Small intestine (tissue), 16 donors: ENCODE measurements at places on chromosomes 16 and 17.

DNA sequence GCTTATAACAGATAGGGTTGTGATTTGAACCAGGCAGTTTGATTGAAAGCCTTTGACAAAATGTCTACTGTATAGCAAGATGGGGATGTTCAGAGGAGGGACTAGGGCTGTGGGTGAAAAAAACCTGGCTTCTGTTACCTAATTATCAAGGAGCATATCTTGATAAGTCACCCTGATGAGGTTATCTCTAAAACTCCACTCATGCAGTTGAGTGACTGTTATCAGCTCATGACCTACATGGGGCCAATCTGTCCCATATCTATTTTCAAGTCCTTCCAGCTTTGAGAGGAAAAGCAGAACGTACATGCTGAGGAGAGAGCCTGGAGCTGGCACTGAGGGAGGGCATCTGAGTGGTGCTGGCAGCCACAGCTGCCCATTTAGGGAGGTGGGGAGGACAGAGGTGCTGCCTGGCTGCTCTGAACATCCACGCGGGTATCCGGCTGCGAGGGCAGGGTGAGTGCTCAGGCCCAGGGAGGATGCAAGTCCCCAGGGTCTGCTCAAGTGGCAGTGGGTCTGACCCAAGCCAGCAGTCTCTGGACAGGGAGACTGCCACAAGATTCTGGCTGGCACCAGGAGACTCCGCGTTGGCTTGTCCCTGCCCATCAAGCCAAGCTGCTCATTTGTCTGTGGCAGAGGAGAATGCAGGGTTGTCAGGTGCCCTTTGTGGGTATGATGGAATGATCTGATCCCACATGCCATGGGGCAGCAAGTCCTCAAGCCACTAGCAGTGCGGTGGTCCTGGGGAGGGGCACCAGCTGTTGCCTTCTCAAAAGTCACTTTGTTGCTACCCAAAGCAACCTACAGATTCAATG lies 29.2 kb downstream of the ATPAF2 start:
- no peak for DNase-seq

GRCh38 chr17:33373273-33373672 lies 80.2 kb upstream of the ASIC2 start:
- DNase-seq, result peak; percentile 82

GRCh38 chr17:50976951-50977472 lies 110.9 kb upstream of the TOB1 start:
- DNase-seq, result no peak

DNA sequence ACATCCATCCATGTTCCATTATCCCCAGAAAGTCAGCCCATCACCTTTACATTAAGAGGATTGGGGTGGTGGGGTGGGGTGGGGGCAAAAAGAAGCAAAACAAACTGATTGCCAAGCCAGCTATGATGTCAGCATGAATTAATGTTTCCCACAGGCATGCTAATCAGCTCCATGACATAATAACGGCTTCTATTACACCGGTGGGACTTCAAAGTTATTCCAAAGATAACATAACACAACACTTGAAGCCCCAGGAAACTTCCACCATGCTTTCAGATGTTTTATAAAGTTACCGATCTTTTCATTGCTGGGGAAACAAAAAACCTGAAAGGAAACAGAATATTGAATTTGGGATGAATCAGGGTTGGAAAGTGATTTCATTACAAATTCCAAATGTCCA lies 155.9 kb upstream of the IRX5 start:
- DNase-seq, result no peak

DNA sequence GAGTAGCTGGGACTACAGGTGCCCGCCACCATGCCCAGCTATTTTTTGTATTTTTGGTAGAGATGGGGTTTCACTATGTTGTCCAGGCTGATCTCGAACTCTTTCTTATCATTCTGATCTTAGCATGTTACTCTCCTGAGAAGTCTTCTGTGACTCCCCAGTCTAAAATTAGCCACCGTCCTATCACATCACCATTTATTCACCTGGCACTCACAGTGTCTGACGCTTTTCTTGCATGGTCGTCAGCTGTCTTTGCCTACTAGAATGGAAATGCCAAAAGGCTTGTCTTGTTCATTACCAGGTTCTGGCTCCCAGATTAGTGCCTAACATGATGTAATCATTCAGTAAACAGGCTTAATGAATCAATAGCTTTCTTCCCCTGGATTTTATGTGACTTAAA lies 23.8 kb downstream of the TOM1L1 start:
- DNase-seq, result no peak

- DNase-seq, result no peak
These were observed 29.0 kb downstream of the PLCD3 start for GRCh38 chr17:45103269-45103795.

DNA sequence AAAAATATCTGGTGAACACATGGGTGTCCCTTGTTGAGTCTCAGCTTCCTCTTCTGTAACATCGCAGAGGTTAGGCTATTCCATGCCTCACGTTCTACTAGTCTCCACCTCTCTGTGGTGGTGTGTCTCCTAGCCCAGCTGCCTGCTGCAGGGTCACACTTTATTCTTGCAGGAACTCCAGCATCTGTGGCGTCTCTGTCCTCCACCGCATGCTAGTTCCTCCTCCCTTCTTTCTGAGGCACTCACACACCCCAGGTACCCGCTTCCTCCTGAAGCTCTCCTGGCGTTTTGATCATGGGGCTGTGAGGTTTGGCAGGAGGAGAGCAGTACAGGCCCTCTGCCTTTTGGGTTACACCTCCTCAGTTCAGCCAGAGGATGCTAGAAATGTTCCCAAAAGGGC lies 9.9 kb upstream of the TEX2 start:
- DNase-seq, result no peak

DNA sequence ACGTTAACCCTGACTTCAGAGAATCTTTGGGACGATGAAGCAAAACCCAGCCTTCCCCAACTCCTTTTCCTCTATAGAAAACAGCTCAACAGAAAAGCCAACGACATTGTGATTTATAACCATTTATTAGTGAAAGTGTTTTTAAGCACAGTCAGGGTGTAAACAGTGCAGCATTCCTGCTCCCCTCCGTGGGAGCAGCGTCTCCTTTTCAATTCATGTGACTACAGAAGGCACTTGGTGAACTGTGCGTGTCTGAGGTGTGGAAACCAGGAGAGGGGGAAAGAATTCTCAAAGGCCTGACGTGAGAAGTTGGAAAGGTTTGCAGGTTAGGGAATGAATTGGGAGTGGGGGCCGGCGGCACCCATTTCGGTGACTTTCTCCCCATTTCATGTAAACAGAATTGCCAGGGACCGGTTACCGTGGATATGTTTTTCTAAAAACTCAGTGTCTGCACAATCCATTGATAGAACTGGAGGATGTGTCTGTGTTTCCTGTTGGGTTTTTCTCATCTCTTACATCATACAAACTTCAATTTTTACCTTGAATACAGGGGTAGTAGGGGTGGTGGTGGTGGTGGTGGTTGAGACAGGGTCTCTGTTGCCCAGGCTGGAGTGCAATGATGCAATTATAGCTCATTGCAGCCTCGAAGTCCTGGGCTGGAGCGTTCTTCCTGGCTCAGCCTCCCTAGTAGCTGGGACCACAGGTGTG lies 53.1 kb downstream of the NDE1 start:
- DNase-seq, result no peak

- peak; percentile 13 for DNase-seq
These were observed 25.4 kb upstream of the GUCY2D start for GRCh38 chr17:7977039-7977438.

DNA sequence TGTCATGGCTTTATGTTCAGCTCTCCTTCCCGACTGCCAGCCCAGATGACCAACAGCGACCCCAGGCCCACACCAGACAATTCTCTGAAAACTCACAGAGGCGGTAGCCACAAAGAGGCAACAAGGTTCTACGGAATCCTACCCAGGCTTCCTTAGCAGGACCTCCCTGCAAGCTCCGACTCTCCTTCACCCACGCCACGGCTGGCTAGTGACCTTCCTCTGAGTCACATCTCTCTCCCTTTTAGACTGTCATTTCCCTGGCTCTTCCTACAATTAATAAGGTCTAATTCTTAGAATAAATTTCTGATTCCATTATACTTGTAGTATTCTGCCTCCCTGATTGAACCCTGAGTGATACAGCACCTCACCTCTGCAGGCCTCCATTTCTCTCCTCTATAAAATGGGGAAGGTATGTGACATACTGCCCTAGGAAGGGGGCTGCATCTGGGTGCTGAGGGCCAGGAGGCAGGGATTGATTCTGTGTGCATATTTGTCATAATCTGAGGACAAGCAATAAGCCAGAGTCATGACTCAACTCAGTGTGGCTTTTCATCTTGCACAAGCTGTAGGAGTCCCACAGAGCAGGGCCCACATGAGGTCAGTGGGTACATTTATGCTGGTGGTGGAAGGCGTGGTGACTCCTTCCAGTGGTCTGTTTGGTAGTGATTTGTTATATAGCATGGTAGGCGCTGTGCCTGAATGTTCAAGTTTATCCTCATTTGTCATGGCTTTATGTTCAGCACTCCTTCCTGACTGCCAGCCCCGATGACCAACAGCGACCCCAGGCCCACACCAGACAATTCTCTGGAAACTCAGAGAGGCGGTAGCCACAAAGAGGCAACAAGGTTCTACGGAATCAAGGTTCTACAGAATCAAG lies 46.2 kb downstream of the SMPD3 start:
- no peak for DNase-seq

DNA sequence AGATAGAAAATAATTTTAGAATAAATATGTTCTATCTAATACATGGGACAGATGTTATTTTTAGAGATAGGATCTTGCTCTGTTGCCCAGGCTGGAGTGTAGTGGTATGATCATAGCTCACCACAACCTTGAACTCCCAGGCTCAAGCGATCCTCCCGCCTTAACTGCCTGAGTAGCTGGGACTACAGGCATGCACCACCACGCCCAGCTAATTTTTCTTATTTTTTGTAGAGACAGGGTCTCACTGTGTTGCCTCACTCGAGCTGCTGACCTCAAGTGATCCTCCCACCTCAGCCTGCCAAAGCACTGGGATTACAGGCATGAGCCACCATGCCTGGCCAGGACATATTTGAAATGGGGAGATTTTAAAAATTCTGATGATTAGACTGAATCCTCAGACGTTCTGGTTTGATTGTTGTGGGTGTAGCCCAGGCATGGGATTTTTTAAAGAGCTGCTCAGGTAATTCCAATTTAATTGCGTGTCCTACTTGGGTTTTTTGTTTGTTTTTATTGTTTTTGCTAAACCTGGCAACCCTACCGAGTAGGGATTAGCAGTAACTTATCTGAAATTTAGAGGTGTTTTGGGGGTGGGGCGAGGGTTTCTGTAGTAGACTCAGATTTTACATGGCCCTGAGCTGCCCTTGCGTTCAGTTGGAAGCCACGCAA lies 142.9 kb downstream of the RAB11FIP4 start:
- DNase-seq, result no peak

DNA sequence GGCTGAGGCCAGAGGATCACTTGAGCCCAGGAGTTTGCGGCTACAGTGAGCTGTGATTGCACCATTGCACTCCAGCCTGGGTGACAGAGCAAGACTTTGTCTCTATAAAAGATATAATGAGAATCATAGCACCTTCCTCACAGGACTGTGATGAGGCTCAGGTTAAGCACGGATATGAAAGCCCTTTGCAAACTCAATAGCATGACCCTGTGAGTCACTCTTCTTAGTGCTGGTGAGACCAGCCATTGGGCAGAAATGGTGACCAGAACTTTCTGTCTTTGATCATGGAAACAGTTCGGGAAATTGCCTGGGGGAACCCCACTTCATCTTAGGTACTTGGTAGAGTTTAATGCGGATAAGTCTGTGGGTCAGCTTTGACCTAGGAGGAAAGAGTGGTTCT lies 144.2 kb downstream of the PRKCB start:
- no peak for DNase-seq

GRCh38 chr16:58638148-58639036 lies 8.8 kb upstream of the CNOT1 start:
- DNase-seq, result peak; percentile 57

DNA sequence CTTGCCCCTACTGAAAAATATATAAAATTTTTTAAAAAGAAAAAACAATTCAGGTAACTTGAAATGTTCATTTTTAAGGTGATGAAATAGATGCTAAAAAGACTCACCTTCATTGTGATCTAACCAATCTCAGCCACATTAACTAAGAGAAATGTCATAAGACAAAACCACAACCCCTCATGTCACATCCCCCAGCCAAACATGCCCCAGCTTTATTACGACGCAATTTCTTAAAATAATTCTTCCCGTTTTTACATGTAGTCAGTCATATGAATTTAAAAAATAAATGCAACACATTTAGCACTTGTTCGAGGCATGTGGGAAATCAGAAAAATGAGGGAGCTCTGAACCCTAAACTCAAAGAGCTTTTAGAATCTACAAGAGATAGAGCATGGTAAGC lies 9.5 kb downstream of the AMFR start:
- no peak for DNase-seq

DNA sequence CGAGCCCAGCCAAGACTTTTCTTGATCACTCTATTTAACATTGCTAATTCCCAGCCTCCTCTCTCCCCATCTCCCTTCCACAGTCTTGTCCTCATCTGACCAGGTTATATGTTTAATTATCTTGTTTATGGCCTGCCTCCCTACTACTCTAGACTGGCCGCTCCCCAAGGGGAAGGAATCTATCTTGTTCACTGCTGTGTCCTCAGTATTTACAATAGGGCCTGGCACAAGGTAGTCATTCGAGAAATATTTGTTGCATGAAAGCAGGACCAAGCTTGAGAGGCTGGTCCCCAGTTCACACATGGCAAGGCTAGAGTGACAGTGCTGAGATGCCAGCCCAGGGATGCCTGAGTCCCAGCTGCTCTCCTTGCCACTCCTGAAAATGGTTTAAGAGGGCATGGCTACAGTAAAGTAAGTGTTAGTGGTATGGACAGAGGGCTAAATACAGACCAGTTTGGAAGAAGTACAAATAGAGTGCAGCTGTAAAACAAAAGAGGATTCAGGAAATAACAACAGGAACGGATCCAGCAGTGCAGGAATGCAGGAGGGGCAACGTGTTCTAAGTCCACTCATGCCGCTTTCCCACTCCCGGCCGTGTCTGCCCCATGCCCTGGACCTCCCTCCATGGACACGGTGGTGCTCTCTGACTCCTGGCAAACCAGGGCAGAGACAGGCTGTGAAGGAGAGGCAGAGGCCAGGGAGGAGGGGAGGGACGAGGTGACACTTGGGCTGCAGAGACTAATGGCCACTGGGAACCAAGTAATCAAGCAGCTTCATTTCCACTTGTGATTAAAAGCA lies 65.6 kb downstream of the TOM1L2 start:
- DNase-seq, result no peak

GRCh38 chr17:77909236-77909635 lies 49.3 kb upstream of the TNRC6C start:
- no peak for DNase-seq
